ENCODE measurements at places on chromosomes 7 and 10. TPM values are rescaled to one million over a fixed set of nuclear protein-coding genes. Genes with fewer than 3 reads are reported as not detected.

DNA sequence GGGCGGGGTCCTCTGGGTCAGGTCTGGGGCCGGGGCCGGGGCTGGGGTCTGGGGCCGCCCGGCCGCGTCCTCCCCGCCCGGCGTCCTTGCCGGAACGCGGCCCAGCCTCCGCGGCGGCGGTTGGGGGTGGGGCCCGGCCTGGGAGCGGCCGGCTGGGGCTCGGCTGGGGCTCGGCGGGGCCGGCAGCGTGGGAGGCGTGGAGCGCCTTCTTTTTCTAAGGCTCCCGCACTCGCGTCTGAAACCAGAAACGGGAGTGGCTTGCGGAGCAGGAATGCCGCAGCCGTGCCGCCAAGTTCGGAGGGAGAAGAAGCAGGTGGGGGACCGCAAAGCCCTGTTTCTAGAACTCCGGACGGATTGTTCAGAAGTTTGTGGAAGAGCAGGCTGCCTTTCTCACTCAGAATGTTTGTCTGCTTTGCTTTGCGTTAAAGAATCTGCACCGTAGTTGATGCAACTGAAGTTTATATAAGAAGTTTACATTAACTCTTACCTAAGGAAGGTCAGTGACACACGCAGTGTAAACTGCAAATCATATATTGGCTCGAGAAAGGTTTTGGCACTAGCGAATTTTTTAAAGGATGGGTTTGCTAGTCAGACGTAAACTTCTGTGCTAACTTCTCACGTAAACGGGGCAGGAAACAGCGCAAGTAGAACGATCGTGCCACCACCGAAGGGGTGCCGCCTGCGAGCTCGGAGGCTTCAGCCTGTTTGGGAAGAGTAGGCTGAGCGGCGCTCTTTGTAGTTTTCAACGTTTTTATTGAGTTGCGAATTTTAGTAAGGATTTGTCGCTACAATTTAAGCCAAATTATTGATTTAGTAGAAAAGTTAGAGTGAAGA, 729 bp downstream of the DNAJB6 start:
- H3K4me1 ChIP-seq = peaks cover 46% of the 10 kb centered on the region
- H3K27ac ChIP-seq = peak overlapping the region; percentile 59
- peak overlapping the region; percentile 54 for H3K4me3 ChIP-seq
- no peaks in the 10 kb centered on the region for H3K27me3 ChIP-seq
- no peak for DNase-seq
- H3K36me3 ChIP-seq = no peaks in the 10 kb centered on the region

GRCh38 chr10:20128811-20129210, 312.6 kb downstream of the PLXDC2 start:
- H3K36me3 ChIP-seq = no peaks in the 10 kb centered on the region
- H3K4me1 ChIP-seq = no peaks in the 10 kb centered on the region
- H3K4me3 ChIP-seq = no peak overlapping the region
- H3K27ac ChIP-seq = no peak overlapping the region

- H3K27me3 ChIP-seq = no peaks in the 10 kb centered on the region
- no peak for DNase-seq
- no peaks in the 10 kb centered on the region for H3K4me1 ChIP-seq
- no peak overlapping the region for H3K27ac ChIP-seq
- no peak overlapping the region for H3K4me3 ChIP-seq
Observed at GRCh38 chr10:65911151-65911835, 1014.5 kb upstream of the LRRTM3 start.

DNA sequence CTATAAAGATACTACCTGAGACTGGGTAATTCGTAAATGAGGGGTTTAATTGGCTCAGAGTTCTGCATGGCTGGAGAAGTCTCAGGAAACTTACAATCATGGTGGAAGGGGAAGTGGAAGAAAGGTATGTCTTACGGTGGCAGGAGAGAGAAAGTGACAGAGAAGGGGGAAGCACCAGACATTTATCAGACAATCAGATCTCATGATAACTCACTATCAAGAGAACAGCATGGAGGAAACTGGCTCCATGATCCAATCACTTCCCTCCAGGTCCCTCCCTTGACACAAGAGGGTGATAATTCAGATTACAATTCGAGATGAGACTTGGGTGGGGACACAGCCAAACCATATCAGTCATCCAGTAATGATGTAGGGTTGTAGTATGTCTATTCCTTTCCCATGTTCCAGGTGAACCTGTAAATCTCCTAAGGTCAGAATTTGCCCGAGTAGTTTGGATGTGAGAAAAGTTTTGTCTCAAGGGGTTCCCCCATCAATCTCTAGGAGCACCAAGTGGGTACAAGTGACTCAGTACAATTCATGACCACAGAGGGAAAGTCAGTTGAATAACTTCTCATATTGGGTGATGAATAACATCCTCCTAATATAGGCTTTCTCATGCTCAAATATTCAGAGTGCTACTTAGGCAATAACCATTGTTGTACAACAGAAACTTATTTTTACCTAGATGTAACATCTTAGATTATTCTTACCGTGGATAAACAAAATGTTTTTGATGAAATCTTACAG, 39.7 kb upstream of the MTPN start:
- H3K4me1 ChIP-seq = no peaks in the 10 kb centered on the region
- no peak overlapping the region for H3K4me3 ChIP-seq
- DNase-seq = no peak
- H3K27ac ChIP-seq = no peak overlapping the region

DNA sequence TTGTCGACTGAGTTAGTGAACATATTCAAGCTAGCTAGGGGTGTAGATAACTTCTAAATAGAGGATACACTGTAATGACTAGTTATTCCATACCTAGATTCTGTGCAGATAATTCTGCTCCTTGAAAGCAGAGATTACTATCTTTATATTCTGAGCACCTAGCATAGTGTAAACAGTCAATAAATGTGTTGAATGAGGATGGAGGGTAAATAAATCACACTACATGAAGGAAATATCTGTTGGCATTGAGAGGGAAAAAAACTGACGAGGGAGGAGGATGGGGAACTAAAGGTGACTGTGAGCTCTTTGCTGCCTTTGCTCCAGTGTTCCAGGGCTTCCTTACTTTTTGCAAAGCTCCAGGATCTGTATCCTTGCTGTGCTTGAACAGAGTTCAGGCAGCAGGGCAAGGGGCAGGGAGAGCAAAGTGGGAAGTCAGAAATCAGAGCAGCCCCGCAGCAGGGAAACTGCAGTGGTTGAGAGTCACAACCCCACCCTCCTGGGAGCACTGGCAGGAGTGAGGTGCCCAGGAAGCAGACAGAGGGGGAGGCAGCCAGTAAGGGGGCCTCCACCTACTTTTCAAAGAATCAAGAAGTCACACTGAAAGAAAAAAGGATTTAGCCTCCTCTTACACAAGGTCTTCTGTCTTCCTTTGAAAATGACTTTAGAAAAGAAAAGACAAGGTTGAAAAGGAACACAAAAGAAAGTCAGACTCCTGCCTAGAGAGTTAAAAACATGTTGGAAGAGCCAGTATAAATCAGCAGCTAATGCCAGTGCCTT, 71.8 kb upstream of the LRRN3 start:
- H3K4me3 ChIP-seq = no peak overlapping the region
- DNase-seq = no peak
- H3K27ac ChIP-seq = no peak overlapping the region
- H3K27me3 ChIP-seq = no peaks in the 10 kb centered on the region

GRCh38 chr7:93622036-93623033, 47.8 kb upstream of the CALCR start:
- peak; percentile 38 for DNase-seq
- H3K27me3 ChIP-seq = no peaks in the 10 kb centered on the region
- H3K4me3 ChIP-seq = no peak overlapping the region
- H3K27ac ChIP-seq = no peak overlapping the region
- H3K36me3 ChIP-seq = no peaks in the 10 kb centered on the region

- H3K4me1 ChIP-seq = no peaks in the 10 kb centered on the region
- peaks cover 19% of the 10 kb centered on the region for H3K36me3 ChIP-seq
- H3K27ac ChIP-seq = no peak overlapping the region
- H3K27me3 ChIP-seq = no peaks in the 10 kb centered on the region
- no peak for DNase-seq
- H3K4me3 ChIP-seq = no peak overlapping the region
Observed at GRCh38 chr10:73840403-73841060, 29.1 kb upstream of the NDST2 start.

DNA sequence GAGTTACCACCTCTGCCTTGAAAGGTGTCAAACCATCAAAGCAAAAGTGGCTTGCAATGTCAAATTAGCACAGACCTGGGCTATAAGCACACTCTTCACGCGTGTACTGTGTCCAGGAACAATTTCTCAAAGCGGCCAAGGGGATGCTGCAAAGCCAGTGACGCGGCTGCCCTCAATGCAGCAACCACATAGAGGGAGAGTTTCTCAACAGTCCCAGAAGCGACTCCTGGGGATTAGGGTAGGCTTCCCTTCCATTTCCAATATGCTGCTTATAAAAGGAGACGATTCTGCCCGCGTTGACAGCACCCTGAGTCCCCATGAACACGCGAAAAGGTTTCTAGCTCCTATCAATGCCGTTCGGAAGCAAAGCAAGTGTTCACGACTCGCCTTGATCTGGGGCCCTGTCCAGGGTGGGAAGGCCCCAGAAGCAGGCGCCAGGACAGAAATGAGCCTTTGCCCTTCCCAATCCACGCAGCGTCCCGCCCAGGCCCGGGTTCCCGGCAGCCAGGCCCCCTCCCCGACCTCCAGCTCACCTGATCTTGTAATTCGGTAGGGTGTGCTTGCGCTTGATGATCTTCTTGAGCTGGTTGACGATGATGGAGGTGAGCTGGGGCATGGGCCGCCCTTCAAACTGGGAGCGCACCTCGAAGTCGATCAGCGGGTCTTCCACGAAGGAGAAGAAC, 1.3 kb downstream of the PDZD8 start:
- H3K4me1 ChIP-seq = peaks cover 27% of the 10 kb centered on the region
- peaks cover 7% of the 10 kb centered on the region for H3K27me3 ChIP-seq
- peak overlapping the region; percentile 74 for H3K4me3 ChIP-seq
- H3K36me3 ChIP-seq = no peaks in the 10 kb centered on the region
- H3K27ac ChIP-seq = peak overlapping the region; percentile 73

DNA sequence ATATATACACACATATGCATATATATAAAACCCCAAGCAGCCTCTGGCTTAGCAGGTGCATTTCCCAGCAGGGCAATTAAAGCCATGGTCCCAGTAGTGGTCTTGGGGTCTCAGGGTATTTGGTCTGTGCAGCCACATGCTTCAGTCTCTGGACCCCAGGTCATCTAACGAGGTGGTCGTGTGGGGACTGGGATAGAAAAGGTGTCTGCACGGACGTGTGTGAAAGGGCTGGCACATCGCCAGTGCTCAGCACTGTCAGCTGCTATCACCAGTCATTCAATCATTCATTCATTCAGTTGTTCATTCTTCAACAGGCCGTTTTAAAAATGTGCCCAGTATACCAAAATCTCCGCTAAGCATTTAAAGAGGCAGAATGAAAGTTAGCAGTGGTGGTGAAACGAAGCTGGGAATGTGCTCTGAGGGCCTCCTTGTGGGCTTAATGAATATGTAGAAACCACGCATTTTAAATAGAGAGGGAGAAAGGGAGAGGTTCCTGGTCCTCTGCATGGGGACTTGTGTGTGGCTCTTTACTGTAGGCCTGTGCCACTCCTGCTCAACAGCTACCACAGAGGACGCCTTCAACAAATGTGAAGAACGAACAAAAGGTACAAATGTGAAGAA, 170.4 kb downstream of the EGFR start:
- no peak overlapping the region for H3K27ac ChIP-seq
- no peaks in the 10 kb centered on the region for H3K27me3 ChIP-seq
- peaks cover 20% of the 10 kb centered on the region for H3K4me1 ChIP-seq
- no peak for DNase-seq
- H3K4me3 ChIP-seq = no peak overlapping the region

DNA sequence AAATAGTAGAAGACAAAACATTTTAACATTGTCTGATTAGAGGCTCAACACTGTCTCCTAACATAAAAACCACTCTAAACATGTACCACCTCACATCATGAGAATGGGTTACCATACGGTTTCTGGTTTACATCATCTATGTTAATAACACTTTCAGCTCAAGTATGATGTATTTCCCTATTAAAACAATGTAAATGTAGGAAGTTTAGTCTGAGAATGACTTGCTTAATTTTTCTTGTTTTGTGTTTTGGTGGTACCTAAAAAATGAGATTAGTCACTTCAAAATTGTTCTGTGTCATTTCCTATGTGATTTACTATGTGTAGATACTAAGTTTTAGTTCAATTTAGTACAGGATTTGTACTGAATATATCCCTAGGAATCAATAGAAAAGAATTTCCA, 195.8 kb upstream of the SEMA3C start:
- H3K27ac ChIP-seq = no peak overlapping the region
- H3K4me3 ChIP-seq = no peak overlapping the region
- DNase-seq = no peak
- H3K4me1 ChIP-seq = 0 out of 2 replicates have a peak, but pooled peaks cover 3% of the 10 kb centered on the region
- H3K36me3 ChIP-seq = no peaks in the 10 kb centered on the region

DNA sequence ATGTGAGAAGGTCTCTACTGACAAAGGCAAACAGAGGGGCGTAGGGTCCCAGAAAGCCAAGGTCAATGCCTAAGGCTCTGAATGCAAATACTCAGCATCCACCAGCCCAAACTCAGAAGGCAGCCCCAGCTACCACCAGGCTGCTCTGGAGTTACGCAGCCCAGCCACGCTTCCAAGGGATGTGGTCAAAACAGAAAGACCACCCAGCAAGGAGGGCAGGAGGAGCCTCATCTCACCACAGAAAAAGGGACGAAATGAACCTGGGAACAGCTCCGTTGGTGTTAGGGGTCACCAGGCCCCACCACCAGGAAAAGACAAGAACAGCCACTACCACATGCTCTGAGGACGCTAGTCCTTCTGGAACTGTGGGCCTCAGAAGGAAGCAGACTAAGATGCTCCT, 65.1 kb downstream of the CTBP2 start:
- peaks cover 16% of the 10 kb centered on the region for H3K4me1 ChIP-seq
- no peaks in the 10 kb centered on the region for H3K27me3 ChIP-seq
- no peak overlapping the region for H3K27ac ChIP-seq
- no peak for DNase-seq
- H3K4me3 ChIP-seq = no peak overlapping the region

GRCh38 chr7:47610506-47611044, 28.7 kb upstream of the TNS3 start:
- H3K36me3 ChIP-seq = no peaks in the 10 kb centered on the region
- H3K4me3 ChIP-seq = no peak overlapping the region
- no peaks in the 10 kb centered on the region for H3K27me3 ChIP-seq
- H3K4me1 ChIP-seq = no peaks in the 10 kb centered on the region

DNA sequence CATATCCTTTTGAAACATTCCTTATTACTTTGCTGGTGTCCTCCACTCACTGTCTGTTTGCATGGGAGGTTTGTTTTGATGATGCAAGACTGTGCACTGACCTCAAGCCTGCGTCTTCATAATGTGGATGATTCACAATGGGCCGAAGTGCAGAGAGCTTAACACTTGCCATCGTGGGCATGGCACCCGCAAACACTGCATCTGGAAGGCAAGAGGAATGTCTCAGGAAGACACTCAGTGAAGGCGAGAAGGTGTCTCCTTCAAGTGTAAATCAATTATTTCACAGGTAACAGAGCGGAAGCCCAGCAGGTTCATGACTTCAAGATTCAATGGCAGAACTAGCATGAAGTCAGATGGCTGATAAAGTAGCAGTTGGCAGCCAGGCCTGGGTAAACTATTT, 98.1 kb downstream of the DPY19L1 start:
- DNase-seq = no peak
- H3K27ac ChIP-seq = no peak overlapping the region
- H3K27me3 ChIP-seq = no peaks in the 10 kb centered on the region
- no peaks in the 10 kb centered on the region for H3K36me3 ChIP-seq
- no peak overlapping the region for H3K4me3 ChIP-seq
- no peaks in the 10 kb centered on the region for H3K4me1 ChIP-seq

The SLIT1 gene
- total RNA-seq = 0.42 TPM

The HOXA4 gene
- total RNA-seq = 2.0 TPM

The ARHGAP22 gene
- 9.9 TPM for total RNA-seq
